ENCODE measurements at places on chromosomes 2 and 18.

- DNase-seq, result no peak
Observed at GRCh38 chr2:45765728-45766254, 114.3 kb downstream of the PRKCE start.

DNA sequence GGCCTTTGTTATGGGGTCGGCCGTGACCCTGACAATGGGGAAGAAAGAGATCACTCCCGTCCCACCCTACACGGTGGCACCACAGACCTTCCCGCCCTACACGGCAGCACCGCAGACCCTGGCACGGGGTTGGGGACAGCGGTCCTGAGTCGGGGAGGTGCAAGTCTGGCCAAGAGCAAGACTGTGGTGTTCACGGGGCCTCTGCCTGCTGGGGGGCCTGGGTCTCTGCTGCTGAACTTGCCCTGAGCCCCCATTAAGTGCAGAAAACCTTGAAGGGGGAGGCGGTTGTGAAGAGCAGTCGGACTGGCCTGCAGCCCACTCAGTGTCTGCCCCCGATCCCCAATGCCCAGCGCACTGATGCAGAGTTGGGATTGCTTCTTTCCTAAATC lies 75.9 kb downstream of the SLC66A2 start:
- no peak for DNase-seq

DNA sequence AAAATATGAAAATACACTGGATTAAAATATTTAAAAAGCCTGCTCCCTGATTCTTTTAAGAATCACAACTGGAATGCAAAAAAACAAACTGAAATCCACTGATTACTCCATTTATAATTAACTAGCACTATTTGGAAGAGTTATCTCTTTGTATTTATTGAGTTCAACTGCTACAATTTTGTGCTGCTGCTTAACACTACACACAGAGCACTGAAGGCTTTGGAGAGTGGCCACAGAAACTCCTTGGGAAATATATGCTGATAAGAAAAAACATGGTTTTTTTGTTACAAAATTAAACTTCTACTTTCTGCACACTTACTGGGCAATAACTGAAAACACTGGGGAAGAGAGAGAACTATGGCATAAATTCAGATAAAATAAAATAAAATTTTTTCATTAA lies 19.8 kb upstream of the BZW1 start:
- DNase-seq, result no peak

- DNase-seq, result no peak
Observed at GRCh38 chr2:102284611-102285010, 26.8 kb upstream of the IL1RL1 start.

DNA sequence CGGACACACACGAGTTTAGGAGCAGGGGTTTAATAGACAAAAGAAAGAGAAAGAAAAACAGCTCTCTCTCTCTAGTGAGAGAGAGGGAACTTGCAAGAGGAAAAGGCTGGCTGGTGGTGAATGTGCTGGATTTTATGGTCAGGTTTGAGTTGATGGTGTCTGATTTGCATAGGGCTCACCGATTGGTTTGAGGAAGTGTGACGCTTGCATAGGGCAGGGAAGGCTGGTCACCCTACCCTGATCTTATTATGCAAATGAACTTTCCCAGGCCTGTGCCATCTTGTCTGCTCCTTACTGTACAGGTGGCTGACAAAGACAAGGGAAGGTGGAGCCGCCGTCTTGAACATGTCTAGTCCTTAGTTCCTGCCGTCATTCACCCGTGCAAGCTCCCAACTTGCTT lies 408.9 kb downstream of the RIT2 start:
- DNase-seq, result no peak

DNA sequence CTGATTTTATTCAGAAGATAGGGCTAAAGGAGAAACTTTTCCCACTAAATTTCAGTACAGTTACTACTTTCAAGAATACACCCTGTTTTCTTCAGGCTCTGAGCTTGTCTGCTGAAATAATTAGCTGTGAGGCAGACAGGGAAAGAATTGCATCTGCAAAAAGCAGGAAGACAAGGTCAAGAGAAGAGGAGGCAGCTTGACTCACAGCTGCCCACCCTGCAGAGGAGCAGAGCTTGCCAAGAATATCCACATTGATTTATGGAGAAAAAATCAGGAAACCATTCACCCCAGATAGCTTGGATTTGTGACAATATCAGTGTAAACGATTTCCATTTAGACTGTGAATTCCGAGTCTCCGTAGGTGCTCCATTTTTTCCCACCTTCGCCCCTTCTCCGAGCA lies 49.0 kb downstream of the ACTR2 start:
- DNase-seq, result no peak

DNA sequence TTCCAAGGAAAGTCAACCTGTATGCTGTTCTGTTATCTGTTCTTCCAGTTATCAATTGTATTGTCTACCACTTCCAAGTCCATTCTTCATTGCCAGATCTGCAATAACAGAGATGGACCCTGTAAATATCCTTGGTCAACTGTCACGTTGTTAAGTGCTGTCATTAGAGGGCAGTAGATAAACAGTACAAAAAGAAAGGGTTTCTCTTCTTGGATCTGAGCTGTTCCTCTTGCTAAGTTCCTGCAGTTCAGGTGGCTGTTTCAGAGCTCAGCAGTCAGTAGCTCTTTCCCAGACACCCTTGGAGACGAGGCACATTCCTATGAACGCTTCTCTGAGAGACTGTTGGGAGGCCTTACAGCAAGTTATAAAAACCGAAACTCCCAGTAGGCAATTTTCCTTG lies 957.1 kb upstream of the CHAC2 start:
- DNase-seq, result no peak

GRCh38 chr2:19312949-19313348 lies 45.5 kb downstream of the OSR1 start:
- no peak for DNase-seq

- no peak for DNase-seq
Observed at GRCh38 chr2:217491271-217491670, 511.5 kb downstream of the TNS1 start.

DNA sequence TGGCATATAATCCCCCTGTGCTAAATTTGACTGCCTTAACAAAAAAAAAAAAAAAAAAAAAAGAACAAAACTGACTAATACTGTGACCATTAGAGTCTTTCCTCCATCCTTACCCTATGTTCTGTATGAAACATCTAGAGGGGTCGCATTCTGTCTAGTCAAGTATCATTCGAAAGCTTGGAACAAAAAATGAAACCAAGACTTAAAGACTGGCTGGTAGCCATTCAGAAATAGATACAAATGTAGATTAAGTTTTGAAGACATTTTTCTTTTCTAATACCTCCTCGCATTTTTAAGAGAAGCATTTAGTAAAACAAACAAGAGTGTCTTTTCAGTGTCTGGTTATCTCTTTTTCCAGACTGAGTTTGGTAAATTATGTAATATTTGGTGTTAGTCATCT lies 66.7 kb downstream of the SPATS2L start:
- DNase-seq, result no peak

DNA sequence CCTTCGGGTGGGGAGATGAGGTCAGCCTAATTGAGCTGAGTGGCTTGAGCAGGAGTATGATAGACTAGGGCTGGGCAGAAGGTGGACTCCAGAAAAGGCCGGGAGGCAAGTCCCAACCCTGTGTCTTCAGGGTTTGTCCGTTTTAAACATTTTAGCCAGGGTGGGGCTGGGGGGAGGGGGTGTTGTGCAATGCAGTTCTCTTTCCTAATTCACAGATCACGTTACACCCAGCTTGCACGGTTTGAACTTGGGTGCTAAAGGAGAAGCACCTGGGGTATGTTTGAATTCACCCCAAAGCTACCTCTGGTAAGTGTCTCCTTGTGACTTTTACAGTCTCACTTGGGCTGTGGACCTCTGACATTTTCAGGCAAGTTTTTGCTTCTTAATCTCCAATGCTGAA lies 233.3 kb downstream of the AGAP1 start:
- DNase-seq, result no peak

DNA sequence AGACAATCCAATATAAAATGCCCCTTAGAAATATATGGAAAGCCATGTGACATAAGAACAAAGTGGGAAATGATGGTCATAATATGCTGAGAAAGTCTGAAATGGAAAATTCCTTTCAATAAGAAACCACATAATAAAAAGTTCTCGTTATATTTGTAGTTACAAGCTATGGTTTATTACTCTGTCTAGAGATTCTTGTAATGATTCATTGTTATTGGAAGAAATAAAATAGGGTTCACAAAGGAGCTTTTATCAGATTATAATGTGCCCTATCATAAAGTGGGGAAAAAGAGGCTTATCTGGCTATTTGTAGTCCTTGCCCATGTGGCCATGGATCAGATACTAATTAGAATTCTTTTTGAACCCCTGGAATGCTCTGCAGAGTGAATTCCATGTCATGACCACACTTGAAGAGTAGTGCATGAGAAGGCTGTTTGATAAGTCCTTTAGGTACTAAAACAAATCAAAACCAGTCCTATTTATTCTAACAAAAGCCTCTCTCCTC lies 420.7 kb upstream of the NRP2 start:
- DNase-seq, result no peak

- DNase-seq, result no peak
Observed at GRCh38 chr2:20242727-20243377, 17.9 kb upstream of the SDC1 start.

- DNase-seq, result no peak
Observed at GRCh38 chr2:46462936-46463335, 16.4 kb upstream of the TMEM247 start.

- no peak for DNase-seq
Observed at GRCh38 chr18:55918444-55918843, 330.5 kb upstream of the TCF4 start.

GRCh38 chr2:10526281-10527000 lies 78.3 kb upstream of the ODC1 start:
- no peak for DNase-seq

DNA sequence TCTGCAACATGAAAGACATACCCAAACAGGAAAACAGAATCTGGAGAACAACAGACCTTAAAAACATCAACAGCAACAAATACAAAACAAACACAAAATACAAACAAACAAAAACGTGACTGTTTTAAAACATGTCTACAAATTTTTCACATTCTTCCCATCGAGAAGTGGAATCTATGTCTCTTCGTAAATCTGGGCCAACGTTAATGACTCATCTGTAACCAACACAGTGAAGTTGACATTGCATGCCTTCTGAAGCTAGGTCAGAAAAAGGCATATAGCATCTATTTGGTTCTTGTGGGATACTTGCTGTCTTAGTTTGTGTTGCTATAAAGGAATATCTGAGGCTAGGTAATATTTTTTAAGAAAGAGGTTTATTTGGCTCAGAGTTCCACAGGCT lies 269.0 kb upstream of the FBXO11 start:
- DNase-seq, result no peak

DNA sequence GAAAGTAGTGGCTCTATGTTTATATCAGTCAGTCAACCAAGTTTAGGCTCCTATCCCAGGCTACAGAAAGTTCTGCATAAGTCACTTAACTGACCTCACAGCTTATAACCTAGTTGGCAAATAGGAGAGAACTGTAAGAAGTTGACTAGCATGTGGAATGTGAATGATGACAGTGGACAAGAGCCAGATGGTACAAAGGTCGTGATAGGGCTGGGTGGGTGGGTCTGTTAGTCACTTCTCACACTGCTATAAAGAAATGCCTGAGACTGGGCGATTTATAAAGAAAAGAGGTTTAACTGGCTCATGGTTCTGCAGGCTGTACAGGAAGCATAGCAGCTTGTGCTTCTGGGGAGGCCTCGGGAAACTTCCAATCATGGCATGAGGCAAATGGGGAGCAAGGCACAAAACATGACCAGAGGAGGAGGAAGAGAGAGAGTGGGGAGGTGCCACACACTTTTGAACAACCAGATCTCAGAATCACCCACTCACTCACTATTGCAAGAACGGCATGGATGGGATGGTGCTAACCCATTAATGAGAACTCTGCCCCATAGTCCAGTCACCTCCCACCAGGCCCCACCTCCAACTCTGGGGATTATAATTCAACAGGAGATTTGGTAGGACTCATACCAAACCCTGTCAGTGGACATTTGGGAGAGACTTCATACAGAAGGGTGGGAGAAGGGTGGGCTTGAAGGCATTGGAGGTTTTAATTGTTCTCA lies 68.8 kb downstream of the LTBP1 start:
- DNase-seq, result no peak

DNA sequence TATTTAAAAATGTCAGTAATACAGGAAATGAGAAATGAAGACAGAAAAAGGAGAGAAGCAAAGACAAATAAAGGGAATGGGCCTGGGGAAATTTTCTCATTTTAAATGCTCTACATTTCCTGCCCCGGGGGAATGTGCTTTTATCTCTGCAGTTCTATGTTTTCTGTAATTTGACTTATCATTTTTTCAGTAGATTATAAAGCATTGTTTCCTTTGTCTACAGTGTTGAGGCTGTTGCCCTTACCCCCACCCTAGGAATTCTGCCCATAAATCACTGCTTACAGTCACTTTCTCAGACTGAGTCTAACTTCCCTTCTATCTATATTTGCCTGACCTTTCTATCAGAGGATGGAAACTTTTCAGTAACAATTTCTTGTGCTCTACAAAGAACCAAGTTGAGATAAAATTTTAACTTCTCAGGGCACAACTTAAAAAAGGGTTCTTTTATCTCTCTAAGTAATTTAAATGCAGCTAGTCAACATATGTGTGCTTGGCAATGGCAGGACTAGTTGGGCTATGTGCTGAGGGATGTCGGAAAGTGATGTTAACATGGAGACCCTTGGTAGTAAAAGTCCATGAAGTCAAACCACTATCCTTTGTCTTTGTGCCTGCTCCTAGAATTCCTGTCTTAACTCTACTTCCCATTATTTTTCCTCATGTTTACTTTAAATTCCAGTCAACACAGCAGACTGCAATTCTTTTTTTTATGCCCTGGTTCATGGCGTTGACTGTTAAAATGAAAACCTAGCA lies 146.5 kb upstream of the MMADHC start:
- DNase-seq, result no peak

- DNase-seq, result no peak
Observed at GRCh38 chr2:16244966-16245320, 304.6 kb downstream of the MYCN start.

DNA sequence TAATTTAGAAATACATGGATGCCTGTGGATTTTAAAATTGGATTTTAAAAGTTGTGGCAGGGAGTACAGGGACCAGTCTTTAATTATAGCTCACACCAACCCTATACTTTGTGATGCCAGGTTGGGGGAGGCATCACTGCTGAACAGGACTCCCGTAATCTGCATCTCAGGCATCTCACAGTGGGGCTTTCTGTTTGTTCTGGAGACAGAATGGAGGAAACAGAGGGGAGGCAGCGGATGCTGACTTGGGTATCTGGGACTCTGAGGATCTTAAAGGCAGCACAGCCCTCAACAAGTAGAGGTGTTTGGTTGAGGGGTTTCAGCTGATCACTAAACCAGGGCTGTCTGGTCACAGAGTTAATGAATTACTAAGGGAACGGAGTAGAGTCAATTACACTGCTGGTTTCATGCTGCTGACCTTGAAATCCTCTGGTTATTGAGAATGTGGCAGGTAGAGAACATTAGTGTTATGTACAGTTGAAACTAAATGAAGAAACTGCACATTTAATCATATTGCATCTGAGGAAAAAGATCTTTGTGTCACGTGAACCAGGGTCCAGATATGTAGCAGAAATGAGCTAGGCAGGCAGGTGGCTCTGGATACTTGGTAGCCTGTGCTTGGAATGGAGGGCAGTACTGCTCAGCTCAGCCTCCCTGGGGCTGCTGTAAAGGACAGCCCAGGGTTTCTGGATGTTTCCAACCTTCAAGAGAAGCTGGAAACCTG lies 40.3 kb downstream of the FHOD3 start:
- no peak for DNase-seq
